ENCODE measurements at places on chromosomes 16 and 17.

GRCh38 chr16:14378689-14379467 is 251.2 kb downstream of the PARN start:
- DNase-seq = no peak

DNA sequence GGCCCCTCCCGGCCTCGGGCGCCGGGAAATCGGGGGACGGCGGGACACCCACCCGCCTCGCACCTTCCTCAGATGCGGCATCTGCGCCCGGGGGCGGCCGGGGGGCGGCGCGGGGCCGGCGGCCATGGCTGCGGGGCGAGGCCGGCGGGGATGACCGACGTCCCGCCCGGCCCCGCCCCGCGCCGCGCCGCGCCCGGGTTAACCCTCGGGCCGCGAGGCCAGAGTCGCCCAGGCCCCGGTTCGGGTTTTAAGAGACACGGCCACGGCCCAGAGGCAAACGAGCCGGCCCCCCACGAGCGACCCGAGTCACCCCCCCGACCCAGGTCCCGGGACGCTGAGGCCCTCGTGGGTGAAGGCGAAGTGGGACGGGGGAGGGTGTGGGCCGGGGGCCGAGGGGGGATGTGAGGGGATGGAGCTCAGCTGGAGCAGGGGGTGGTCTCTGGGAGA is at the start of gene RGS11:
Gene RGS11 (minus strand): TSS at position 159 of the 447 bp plus-strand sequence. CDS start 33 bp downstream, at position 126.
- DNase-seq = no peak

DNA sequence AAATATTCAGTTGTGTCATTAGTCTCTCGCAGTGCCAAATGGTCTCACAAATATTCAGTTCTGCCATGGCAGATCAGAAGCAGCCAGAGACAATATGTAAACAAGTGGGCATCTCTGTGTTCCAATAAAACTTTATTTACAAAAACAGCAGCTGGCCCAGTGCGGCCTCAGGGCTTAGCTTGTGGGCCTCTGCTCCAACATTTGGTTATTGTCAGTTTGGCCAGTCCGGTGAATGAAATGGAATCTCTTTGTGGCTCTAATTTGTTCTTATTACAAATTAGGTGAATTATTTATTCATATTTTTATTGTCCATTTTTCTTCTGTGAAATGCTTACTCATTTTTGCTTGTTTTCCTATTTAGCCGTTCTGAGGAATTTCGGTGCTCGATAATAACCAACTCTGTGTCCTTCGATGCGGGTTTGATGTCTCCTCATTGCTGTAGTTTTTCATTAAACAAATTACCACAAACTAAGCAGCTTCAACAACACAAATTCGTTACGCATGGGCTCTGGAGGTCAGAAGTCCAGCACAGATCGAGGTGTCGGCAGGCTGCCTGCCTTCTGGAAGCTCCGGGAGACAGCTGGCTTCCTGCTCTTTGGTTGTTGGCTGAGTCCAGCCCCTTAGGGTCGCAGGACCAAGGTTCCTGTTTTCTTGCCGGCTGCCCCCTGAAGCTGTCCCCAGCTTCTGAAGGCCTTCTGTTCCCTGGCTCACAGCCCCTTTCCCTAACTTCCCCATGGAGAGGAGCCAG is 4.1 kb upstream of the SLC38A10 start:
- no peak for DNase-seq

- DNase-seq = no peak
Measured at GRCh38 chr16:86069736-86070298, 170.9 kb downstream of the IRF8 start.

DNA sequence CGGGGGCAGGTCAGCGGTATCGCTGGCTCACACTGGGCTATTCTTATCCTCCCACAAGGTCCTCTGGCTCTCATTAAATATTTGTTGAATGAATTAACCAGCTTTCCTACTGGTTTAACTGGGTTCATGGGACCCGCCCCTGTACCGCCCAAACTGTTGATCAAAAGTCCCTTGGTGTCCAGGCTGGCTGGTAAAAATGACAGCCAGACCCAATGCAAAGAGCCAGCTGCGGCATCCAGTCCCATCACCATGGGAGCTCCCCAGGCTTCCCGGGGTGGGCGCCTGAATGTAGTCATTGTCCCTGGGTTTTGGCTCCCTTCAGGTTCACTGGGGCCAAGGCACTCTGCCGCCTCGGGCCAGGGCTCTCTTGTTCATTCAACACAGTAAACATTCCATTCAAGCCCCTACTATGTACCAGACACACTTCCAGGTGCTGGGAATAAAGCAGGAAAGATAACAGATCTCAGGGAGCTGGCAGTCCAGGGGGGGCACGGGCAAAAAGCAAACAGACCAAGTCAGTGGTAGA is 11.7 kb upstream of the ATP2C2 start:
- DNase-seq = no peak

DNA sequence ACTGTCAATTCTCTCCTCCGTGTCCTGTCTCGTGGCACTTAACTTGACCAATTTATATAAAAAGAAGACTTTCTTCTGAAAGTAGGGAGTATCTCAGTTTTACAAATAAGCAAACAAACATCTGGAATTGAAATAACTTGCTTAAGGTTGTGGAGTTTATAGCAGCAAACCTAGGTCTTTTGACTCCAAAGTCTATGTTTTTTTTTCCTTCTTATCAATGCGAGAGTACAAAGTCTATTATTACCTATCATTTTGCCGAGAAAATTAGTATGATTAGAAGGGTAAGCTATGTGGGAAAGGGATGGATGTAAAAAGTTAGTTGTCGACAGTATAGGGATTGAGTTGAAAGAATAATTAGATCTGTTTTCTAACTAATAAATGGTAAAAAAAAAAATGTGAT is 50.4 kb downstream of the PPM1E start:
- no peak for DNase-seq
